ENCODE measurements at places on chromosomes 4 and X. TPM values are rescaled to one million over a fixed set of nuclear protein-coding genes. Genes with fewer than 3 reads are reported as not detected.

The ERCC6L gene
- total RNA-seq: 1.1 TPM

The MID1 gene
- 22.8 TPM for total RNA-seq

The SEPTIN6 gene
- total RNA-seq: 3.5 TPM

The HCCS gene
- 14.5 TPM for total RNA-seq

The VSIG1 gene
- 0.11 TPM for total RNA-seq

The OTUD6A gene
- total RNA-seq: not detected

The RHOH gene
- 1.2 TPM for total RNA-seq

The DMD gene
- total RNA-seq: 13.0 TPM

The HERC3 gene
- 57.7 TPM for total RNA-seq

The NALF2 gene
- 0.11 TPM for total RNA-seq

The RTL3 gene
- not detected for total RNA-seq

The SMIM31 gene
- not detected for total RNA-seq

The POU3F4 gene
- total RNA-seq: not detected

Data from placental epithelial cell (primary cell).